ENCODE measurements at places on chromosomes 2 and 18.

DNA sequence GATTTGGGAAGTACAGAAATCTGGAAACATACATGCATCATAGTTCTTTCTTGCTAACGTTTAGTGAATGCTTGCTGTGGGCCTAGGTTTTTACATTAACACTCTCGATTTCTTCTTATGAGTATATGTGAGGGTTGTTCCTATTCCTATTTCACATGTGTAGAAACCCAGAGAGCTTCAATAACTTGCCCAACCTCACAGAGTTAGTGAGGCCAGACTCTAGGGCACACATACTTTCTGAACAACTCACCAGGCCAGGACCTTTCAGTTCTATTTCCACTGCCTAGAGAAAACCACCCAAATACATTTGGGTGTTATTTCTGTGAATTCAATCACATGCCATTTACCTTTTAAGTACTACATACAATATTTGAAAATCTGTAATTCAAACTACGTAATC is 8.2 kb upstream of the KCTD1 start:
- DNase-seq = no peak

- DNase-seq = no peak
These were observed 86.1 kb downstream of the FARSB start for GRCh38 chr2:222569826-222570225.

GRCh38 chr18:44588508-44588907 is 92.2 kb upstream of the SETBP1 start:
- DNase-seq = no peak

- no peak for DNase-seq
These were observed 41.8 kb upstream of the CDC42EP3 start for GRCh38 chr2:37713258-37713700.

GRCh38 chr2:235621736-235622135 is 127.9 kb downstream of the AGAP1 start:
- no peak for DNase-seq

- DNase-seq = no peak
These were observed 53.6 kb downstream of the TTC32 start for GRCh38 chr2:19848029-19848750.

- no peak for DNase-seq
These were observed 21.5 kb downstream of the CNOT11 start for GRCh38 chr2:101274142-101274541.

DNA sequence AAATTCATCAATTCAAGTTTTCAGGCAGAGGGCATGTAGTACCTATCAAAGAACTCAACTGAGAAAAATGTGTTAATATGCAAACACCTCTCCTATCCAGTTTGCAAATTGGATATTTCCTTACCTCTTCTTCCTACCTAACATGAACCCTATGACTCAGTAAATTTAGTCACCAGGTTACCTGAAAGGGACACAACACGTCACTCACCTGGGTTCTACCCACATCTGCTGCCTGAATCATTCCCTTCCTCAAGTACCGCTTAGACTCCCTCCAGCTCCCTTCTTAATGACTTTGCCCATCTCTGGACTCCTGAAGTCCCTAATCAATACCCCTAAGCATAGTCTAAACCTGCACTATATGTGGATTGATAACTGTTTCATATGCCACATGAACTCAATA is 10.4 kb downstream of the ANKRD44 start:
- DNase-seq = no peak

Data from NCI-H446 treated with DMSO at 0.1 percent for 48 hours (cell line).